Osteocyte (in vitro differentiated cells): ENCODE measurements at places on chromosomes 6 and 20.

- DNase-seq: no peak
Measured at GRCh38 chr6:70041411-70041810, 175.1 kb downstream of the COL19A1 start.

GRCh38 chr20:24638591-24639548 lies 169.4 kb downstream of the SYNDIG1 start:
- DNase-seq: peak; percentile 81

DNA sequence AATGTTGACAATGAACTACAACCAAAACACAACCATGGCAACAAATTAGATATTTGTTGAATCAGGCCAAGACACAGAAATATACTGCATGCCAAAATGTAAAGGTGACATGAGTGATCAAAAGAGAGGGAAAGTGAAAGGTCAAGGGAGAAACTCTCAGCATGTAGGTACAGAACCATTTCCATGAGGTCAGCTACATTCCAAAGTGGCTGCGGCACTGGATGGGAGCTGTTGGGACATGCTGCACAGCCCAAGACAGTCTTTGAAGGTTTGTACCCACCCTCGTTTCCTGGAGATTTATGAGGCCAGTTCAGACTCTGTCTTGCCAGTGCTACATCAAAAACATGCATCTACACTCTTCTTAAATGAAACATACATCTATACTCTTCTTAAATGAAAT lies 579.9 kb downstream of the BMP2 start:
- DNase-seq: no peak

DNA sequence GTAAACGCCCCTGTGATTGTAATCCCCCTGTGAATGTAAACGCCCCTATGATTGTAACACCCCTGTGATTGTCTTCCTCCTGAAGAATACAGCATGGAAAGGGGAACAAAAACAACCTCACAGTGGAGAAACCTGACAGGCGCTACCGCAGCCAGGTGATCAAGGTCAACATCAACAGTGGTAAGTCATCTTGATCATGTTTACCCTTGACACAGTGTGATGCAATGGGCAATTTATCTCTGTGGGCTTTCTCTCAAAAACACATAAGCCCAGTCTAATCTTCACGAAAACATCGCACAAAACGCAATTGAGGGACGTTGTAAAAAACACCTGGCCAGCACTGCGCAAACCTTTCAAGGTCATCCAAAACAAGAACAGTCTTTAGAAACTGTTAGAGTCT lies 277.2 kb downstream of the PRKN start:
- no peak for DNase-seq
